ENCODE measurements at places on chromosomes 5 and 9.
A peak's percentile ranks its signal among the peaks of the same experiment; 100 is the strongest.

DNA sequence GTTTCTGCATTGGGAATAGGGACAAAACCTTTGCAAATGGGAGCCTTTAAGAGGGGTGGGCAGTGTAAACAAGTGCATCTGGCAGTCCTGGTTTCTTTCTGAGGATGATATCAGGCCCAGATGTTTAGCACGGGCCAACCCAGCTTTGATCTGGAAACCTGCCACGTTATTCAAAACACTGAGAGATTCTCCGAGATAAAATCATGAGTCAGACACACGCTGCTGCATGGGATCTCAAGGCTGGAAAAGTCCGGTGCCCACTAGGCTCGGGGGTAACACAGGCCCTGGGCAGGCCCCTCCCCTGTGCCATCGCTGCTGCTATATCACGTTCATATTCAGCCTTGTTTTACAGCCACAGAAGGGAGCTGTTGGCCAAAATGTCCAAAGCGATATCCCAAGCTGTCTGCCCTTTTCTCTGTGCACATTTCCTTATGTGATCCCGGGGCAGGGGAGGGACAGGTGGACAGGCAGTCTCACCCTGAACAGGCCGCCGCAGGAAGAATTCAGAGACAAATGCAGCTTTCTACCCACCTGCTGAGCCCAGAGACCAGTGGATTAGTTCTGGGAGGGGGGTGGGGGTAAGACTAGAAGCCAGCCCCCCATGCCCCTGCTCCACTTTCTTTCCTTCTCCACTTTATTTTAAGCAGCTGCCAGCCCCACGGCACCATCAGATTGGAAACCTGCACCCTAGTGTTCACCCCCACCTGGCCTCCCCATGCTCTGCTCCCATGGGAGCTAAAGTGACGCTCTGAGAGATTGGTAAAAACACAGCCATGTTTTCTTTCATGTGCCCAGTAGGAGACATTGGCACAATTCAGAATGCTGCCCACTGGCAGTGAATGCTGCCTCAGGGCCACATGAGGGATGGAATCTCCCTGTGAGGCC, 63.1 kb downstream of the TMOD1 start:
- DNase-seq: peak; percentile 55

GRCh38 chr9:38065369-38066075, 3.5 kb downstream of the SHB start:
- no peak for DNase-seq

GRCh38 chr9:92728831-92729734, 35.5 kb downstream of the BICD2 start:
- DNase-seq: no peak

- DNase-seq: peak; percentile 99
These were observed 167.7 kb upstream of the MPDZ start for GRCh38 chr9:13446938-13447842.

GRCh38 chr5:3460416-3460815, 135.2 kb upstream of the IRX1 start:
- no peak for DNase-seq

DNA sequence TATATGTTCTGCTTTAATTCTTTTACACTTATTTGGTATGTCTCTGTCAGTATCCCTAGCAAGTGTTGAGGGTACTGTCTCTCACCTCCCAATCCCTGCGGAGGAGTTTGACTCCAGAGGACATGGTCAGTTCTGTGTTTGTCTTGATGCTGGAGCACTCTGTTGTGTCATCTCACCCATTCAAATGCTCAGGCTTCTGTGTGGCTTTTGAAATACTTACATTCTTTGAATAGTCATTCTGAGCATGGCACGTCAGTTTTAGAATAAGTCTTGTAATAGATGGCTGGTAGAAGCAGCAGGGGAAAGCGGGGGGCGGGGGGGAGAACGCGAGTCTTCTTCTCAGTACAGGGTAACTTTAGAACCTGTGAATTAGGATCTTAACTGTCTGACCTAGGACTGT, 12.3 kb downstream of the MAST4 start:
- DNase-seq: no peak

Data from OCI-M1 (cell line).